ENCODE measurements at places on chromosomes 1 and 21.

GRCh38 chr21:20527731-20528460 lies 470.3 kb upstream of the NCAM2 start:
- no peak for DNase-seq

DNA sequence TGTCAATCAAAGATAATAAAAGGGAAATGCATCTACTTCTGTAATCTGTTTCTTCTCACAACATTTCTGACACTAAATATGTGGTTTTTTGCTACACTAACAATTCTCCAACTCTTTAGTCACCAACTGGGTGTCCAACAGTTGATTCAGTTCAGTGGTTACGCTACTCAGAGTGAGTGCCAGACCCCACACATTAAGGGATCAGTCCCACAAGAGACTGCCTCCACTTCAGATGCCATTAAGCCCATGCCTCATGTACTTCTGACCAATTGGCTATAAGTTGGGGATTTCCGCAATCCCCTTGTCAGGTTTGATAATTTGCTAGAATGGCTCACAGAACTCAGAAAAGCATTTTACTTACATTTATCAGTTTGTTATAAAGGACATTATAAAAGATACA lies 28.4 kb downstream of the RNF2 start:
- DNase-seq = no peak

DNA sequence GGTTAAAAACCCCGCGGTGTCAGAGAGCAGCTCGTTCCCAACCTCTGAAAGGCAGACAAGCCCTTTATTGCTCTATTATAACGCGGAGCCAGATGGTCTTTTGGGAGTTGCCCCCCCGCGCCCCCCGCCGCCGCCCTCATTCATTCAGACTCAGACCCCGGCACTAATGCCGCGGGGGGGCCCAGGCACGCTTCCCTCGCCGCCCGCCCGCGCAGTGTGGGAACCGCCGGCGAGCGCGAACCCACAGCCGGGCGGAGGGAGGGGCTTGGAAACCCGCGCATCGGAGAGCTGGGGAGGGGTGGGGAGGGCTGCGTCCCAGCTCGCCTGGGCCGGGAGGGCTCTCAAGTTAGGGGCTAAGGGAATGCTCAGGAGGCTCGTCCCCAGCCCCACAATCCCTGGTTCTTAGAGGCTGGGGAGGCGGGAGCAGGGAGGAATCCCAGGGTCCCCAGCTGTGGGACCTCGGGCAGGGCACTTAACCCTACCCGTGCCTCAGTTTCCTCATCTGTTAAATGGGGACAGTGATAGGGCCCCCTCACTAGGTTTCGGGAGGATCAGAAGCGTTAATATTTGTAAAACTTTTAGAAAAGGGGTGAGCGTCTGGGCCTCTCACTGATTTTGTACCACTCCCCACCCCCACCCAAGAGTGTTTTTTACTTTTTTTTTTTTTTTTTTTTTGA lies 10.9 kb upstream of the HES5 start:
- peak; percentile 50 for DNase-seq

GRCh38 chr1:110604586-110605148 lies 1.5 kb downstream of the KCNA2 start:
- peak; percentile 45 for DNase-seq

DNA sequence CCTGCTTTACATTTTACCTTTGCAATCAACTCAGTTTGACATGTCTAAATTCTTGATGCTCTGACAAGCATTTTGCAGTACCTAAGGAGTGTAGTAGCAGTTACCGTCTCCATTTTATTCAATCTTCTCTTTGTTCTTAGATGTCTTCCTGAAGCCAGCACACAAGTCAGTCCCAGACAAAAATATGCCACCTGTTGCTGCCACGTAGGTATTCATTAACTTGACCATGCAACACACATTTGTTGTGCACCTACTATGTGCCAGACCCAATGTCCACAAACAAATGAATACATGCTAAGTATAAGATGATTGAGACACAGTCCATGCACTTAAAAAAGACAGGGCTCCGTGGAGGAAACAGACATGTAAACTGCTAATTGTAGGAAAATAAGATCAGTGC lies 81.5 kb upstream of the NGF start:
- no peak for DNase-seq

GRCh38 chr21:39628385-39628784 lies 15.6 kb downstream of the B3GALT5 start:
- DNase-seq = no peak

DNA sequence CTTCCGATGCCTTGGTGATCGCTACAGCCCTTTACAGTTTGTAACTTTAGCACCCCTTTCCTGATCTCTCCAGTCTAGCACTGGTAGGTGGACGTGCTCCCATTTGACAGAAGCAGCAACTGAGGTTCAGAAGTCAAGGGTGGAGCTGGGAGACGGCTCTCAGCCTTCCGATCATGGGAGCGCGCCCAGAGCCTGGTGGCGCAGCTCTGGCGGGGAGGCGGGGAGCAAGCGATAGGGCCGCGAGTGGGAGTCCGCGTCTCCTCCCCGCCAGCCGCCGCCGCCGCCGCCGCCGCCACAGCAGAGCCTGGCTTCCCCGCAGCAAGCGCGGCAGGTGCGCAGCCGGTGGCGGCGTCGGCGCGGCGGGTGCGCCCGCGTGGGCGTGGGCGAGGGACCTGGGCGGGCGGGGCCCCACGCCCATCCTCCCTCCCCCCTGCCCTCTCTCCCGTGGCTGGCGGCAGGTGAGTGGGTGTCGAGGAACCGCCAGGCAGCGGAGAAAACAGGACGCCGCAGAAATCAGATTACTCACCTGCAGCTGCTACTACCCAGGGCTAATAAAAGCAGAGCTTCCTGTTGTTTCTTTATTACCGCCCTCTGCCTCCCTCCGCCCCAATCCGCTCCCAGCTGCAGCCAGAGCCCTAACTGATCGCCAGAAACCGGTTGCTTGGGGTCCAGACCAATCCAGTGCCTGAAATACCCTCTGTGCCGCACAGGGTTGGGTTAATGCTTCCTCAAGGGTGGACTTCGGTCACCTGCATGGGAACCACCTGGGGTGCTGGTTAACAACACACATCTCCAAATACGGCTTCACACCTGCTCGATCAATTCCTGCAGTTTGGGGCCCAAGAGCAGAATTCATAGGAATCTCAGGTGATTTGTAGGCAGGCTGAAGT lies 60.2 kb upstream of the ID3 start:
- no peak for DNase-seq

DNA sequence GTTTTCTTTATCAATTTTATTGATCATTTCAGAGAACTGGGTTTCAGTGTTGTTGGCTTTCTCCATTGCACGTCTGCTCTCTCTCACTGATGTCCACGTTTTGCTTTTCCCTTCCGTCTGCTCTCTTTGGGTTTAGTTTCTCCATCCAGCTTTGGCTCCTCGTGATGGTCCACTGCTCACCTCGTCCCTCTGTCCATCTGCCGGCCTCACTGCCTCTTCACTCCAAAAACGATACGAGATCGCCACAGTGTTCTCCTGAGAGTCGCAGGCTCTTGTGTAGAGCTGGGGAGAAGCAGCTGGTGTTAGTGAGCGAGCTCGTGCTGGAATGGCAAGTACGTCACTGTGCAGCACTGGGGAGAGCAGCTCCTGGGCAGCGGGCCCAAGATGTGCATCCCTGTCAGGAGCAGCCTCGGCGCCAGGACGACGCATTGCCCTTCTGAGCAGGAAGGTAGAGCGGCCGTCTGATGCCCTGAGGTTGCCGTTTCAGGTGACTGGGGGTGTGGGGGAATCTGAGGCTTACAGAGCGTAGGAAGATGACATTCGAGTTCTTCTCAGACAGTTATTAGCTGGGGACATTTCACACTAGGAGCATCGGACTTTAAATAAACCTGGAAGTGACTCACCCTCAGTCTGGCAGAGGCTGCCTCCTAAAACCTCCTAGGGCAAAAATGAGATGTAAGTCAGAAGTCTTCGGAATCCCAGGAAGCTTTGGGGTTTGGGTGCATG lies 31.4 kb upstream of the PCBP3 start:
- no peak for DNase-seq

GRCh38 chr1:204441558-204441957 lies 29.9 kb upstream of the PPP1R15B start:
- no peak for DNase-seq

DNA sequence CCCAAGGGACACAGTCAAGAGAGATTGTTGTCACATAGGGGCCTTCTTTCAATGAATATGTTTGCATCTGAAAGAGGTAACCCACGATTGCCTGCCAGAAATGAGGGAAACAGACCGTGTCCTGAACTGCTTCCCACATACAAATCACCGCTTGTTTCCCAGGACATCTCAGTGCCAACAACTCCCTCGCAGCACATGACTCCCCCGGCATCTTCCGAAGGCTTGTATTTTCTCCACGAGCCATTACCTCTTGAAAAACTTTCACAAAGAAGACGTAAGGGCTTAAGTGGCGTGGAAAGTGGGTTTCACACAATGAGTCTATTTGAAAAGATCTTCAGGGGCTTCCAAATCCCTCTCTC lies 31.6 kb upstream of the PDE9A start:
- peak; percentile 43 for DNase-seq

GRCh38 chr1:158675563-158676323 lies 10.8 kb downstream of the SPTA1 start:
- no peak for DNase-seq

DNA sequence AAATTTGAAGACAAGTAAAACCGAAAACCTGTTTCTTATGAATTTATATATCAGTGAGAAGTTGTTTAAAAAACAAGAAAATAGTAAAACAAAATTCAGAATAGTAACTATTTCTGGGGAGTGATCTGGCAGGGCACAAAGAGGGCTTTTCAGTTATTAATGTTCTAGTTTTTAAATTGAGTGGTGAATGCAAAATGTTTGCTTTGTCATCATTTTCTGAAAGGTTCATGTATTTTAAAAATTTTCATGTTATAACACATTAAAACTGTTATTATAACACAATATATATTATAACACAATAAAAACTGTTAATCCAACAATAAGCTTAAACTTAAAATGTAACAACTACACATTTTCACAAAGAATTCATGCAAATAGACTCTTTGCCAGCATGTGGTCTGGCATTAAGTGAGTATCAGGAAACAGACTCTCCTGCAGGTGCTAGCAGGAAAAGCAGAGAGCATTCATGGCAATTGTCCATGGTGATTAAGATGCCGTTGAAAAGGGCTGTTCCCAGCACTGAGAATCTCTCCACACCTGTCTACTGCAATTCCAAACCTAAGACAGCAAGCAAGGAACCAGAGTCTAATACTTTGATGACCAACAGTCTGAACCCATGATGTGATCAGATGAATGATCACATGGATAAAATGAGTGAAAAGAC lies 204.9 kb downstream of the TBX15 start:
- DNase-seq = no peak

DNA sequence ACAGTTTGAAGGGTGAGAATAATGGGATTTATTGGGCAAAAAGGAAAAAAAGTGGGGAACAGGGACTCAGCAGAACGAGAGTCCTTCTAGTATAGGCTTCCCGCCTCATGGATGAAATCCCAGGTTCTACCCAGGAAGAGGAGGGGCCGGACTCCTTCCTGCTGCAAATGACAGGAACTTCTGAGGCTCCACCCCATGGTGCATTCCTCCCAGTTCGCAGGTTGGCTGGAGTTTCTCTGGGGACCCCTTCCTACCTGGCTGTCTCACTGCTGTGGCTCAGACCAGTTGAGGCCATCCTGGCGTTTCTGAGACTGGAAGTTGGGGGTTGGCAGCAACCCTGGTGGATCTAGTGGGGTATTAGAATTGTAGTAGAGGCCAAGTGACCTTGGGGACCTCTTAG lies 27.5 kb downstream of the CNIH3 start:
- no peak for DNase-seq

DNA sequence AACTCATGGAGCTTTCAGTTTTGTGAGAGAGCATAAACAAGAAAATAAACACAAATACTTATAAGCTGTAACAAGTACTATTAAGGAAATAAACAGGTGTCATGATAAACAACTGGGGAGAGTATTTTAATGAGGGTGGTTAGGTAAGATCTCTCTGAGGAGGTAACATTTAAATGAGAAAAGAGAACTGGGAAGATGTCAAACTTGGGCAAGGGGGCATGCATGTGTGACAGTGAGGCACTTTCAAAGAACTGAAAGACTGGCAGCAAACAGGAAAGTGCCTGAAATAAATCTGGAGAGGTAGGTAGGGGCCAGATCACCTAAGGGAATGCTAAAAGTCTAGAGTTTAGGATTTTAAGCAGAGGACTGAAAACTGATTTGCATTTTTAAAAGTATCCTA lies 37.8 kb downstream of the NSL1 start:
- no peak for DNase-seq

GRCh38 chr1:42784547-42784945 lies 245 bp upstream of the TMEM269 start:
- no peak for DNase-seq

GRCh38 chr1:61534847-61535246 lies 190.1 kb downstream of the TM2D1 start:
- no peak for DNase-seq

GRCh38 chr1:160078512-160079195 lies 2.7 kb upstream of the KCNJ9 start:
- DNase-seq = peak; percentile 72

DNA sequence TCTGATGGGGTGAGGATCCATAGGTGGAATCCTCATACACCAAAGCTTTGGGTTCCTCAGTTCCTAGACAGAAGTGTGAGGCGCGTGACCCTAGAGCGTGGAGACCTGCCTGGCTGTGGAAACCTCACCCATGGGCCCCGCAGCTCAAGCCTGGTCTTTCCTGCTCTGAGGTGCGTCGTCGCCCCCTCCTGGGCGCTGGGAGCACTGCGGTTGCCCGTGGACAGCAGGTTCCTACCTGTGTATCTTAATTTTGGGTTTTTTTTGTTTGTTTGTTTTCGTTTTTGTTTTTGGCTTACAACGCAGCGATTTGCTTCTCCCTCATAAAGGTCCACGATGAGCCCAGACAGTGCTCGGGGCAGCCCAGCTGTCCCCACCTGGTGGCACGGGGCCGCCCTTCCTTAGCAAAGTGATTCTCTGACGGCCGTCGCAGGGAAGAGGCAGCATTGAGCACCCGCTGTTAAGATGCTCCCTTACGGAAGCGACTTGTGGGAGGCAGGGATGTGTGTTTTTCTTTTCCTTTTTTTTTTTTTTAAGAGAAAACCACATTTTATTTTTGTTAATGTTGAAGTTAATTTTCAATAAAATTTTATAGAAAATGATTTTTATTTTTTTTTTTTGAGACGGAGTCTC lies 36.5 kb upstream of the TRAPPC10 start:
- DNase-seq = peak; percentile 86

DNA sequence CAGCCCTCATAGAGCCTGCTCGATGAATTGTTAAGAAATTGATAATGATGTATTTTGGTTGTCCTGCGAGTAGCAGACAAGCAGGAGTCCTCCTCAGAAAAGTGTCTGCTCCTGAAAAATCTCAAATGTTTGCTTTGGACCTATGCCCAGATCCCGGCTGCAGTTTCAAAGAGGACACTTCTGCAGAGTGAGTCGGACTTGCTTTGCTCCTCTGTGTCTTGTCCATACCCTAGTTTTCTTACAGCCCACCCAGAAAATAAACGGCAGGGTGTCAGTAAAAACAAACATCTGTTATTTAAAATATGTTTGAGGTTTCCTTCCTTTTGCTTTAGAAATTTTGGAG lies 2.8 kb downstream of the S100A10 start:
- no peak for DNase-seq

- DNase-seq = no peak
Observed at GRCh38 chr1:67572594-67573221, 112.3 kb upstream of the GADD45A start.

DNA sequence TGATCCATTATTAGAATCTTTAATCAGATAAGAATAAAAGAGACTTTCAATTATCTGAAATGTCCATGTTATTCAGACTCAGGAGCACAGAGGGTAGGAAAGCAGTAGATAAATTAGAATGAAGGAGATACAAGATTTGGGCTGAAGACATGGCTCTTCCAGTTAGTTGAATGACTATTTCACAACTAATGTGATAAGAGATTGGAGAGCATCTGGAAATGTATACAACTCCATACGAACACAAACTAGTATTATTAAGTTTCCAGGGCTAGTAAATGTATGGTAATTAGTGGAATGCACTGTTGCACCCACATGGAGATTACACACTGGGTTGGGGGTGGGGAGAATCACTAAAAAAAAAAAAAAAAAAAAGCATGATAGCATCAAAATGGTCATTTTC lies 618.0 kb downstream of the KIF26B start:
- no peak for DNase-seq
